ENCODE measurements at places on chromosomes 5 and 9.

DNA sequence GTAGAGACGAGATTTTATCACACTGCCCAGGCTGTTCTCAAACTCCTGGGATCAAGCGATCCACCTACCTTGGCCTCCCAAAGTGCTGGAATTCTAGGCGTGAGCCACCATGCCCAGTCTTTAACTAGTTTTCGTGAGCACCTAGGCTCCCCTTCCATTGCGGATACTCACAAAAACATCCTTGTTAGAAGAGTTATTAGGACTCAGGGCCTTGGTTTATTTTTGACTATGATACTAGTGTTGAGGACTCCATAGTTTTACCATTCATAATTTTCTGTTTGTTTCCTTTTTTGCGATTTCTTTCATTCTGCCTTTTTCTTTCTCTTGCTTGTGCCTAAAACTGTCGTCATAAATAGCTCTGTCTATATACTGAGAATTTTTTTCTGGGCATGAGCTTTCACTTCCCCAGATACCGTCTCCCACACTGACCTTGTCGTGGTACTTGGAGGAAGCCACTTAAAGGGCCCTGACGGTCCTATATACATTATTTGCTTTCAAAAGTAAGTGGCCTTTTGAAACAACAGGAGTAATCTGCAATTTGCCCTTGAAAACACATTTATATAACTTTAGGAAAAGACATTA lies 5.2 kb downstream of the F2R start:
- DNase-seq = peak; percentile 83

GRCh38 chr5:107487056-107487542 lies 183.6 kb downstream of the EFNA5 start:
- peak; percentile 46 for DNase-seq

GRCh38 chr5:176636426-176636825 lies 6.0 kb downstream of the EIF4E1B start:
- no peak for DNase-seq

- DNase-seq = no peak
These were observed 197.6 kb downstream of the DRD1 start for GRCh38 chr5:175246242-175246888.

- DNase-seq = no peak
These were observed 25.7 kb upstream of the FBXL7 start for GRCh38 chr5:15474143-15474719.

GRCh38 chr9:96071076-96071814 lies 195.8 kb downstream of the ERCC6L2 start:
- peak; percentile 19 for DNase-seq

DNA sequence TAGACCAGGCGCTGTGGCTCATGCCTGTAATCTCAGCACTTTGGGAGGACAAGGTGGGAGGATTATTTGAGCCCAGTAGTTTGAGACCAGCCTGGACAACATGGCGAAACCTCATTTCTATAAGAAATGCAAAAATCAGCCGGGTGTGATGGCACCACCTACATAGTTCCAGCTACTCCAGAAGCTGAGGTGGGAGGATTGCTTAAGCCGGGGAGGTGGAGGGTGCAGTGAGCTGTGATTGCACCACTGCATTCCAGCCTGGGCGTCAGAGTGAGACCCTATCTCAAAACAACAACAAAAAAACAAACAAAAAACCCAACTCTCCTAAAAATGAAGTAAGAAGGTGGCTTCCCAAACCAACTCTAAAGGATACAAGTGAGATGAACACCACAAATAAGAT lies 23.0 kb downstream of the IARS1 start:
- no peak for DNase-seq

GRCh38 chr5:154849264-154849785 lies 1.1 kb downstream of the FAXDC2 start:
- no peak for DNase-seq
